ENCODE measurements at places on chromosomes 1 and 21.
A peak's percentile ranks its signal among the peaks of the same experiment; 100 is the strongest.

DNA sequence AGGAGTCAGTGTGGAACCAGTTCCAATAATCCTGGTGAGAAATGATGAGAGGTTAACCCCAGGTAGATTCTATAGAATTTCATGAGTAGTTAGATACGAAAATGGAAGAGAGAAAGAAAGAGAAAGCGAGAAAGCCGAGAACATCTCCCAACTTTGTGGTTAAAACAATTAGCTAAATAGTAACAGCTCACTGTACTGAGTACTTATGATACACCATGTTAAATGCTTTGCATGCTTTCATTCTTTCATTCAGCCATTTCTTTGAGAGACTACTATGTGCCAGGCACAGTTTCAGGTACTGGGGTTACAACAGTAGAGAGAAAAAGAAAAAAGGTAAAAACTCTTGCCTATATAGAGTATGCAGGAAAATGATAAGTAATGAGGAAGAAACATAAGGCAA lies 109.7 kb upstream of the SYT6 start:
- no peak for DNase-seq

DNA sequence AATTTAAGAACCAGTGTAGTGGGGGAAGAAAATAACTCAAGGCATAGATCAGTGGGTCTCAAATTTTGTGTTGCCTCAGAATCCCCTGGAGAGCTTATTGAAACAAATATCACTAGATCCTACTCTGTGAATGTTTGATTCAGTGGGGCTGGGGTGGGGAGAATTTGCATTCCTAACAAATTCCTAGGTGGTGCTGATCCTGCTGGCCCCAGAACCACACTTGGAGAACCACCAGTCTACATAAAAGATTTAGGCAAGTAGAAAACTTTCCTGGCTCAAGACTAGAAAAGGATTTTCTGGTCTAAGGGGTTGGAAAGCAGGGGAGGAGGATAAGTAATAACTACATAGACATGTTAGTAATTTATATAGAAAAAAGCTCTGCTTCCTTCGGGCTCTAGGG lies 34.1 kb upstream of the C1orf21 start:
- DNase-seq = no peak

- peak; percentile 81 for DNase-seq
Observed at GRCh38 chr1:172002725-172003345, 161.5 kb downstream of the DNM3 start.

- peak; percentile 99 for DNase-seq
Observed at GRCh38 chr1:113389953-113390834, at the start of gene MAGI3. MAGI3 (plus strand) TSS chr1:113390515; CDS start chr1:113391034, 519 bp downstream.

- no peak for DNase-seq
Observed at GRCh38 chr21:38234395-38235142, 22.2 kb upstream of the KCNJ15 start.

DNA sequence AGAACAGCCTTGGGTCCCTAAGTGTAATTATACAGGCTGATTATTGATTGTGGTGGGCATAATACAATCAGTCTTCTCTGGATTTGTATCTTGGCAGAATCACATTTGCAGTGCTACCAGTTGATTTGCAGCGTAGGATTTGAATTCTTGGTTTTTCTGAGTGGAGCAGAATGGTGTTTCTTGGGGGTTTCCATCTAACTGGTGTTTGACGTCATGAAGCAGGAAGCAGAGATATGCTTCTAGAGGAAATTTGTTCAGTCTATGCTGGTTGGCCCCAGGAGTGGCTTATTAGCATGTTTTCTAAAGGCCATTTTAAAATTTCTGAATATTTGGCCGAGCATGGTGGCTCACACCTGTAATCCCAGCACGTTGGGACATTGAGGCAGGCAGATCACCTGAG lies 3.4 kb downstream of the CTTNBP2NL start:
- no peak for DNase-seq

GRCh38 chr1:61119085-61119484 lies 36.7 kb downstream of the NFIA start:
- DNase-seq = no peak

- DNase-seq = no peak
Observed at GRCh38 chr21:14050121-14050520, 160.6 kb downstream of the LIPI start.

- no peak for DNase-seq
Observed at GRCh38 chr1:231786126-231786525, 159.5 kb downstream of the DISC1 start.

DNA sequence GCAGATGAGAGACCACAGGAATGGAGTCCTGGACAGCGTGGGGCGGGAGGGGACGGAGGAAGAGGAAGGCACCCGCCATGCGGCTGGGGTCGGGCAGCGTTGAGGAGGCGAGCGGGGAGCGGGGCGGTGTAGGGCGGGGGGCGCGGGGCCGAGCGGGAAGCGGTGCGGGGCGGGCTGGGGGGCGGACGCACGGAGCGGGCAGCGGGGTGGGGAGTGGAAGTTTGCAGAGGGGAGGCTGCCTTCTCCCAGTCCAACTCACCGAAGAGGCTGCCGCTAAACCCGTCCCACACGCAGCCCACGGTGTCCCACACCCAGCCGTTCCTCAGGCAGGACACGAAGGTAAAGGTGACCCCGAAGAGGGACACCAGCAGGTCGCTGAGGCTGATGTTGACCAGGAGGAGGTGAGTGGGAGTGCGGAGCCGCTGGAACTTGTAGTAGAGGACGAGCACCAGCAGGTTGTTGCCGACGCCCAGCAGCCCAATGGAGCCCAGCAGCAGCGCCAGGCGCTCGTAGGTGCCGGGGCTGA lies 483 bp downstream of the CHML start:
- peak; percentile 52 for DNase-seq

DNA sequence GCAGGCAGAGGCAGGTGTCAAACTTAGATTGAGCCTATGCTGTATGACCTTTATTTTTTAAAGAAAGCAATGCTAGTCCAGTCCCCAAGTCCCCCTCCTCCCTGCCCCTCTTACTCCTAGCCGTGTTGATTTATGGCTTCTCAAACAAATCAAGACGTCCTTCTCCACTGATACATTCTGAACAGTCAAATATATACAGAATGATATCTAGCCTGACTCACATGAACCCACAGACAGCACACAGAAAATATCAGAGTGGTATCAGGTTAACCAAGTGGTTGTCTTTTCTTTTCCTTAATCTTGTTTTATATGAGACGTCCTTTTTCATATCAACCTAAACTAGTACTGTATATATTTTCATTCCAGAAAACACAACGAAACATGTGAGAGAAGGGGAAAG lies 13.4 kb downstream of the DAB1 start:
- DNase-seq = no peak

- peak; percentile 1 for DNase-seq
Observed at GRCh38 chr1:70966018-70966638, 81.5 kb downstream of the PTGER3 start.

DNA sequence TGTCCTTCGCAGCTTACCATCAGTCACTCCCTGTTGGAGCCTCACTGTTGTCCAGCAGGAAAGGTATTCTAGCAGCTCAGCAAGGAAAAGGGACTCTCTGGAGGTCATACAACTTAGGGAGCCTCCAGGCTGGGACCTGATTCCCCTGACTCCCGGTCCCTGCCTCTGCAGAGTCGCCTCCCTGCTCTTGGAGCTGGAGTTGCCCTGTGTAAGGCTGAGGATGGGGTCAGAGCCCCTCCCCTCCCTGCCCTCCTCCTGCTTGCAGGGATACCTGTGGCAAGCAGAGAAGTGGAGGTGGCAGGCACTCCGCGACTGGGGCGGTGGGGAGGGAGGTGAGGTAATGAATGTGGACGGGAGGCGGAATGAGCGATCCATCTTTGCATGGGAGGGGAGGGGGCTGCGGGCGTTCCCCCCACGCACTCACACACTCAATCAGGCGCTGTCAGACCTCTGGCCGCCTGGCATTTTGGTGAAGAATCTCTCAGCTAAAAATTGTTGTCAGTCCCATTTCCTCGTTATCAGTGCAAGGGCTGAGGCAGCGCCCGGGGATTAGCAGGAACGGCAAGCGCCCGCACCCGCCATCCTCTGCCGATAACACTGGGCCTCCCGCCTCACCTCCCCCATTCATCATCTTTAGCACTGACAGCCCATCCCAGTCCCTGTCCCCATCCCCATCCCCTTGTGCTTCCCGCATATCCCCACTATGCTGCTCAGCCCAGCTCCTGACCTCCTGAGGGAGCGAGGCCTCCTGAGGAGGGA lies 64.3 kb downstream of the TMEM53 start:
- no peak for DNase-seq

- DNase-seq = no peak
Observed at GRCh38 chr21:34912022-34912945, 136.8 kb downstream of the RUNX1 start.

DNA sequence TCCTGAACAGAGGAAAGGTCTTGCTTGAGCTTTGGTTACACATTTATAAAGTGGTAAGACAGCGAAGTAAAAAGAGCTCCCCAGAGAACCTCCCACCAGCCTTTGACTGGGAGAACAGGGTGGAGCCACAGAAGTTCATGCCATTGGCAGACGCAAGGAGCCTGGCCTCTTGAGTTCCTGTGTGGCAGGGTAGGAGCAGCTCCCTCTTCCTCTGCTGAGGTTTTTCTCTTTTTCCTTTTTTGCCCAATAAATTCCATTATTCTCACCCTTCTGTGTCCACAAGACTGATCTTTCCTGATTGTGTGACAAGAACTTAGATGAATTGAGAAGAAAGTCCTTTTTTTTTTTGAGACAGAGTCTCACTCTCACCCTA lies 4.3 kb downstream of the THEM4 start:
- DNase-seq = no peak

GRCh38 chr21:46020581-46020980 lies 39.0 kb downstream of the COL6A1 start:
- no peak for DNase-seq

DNA sequence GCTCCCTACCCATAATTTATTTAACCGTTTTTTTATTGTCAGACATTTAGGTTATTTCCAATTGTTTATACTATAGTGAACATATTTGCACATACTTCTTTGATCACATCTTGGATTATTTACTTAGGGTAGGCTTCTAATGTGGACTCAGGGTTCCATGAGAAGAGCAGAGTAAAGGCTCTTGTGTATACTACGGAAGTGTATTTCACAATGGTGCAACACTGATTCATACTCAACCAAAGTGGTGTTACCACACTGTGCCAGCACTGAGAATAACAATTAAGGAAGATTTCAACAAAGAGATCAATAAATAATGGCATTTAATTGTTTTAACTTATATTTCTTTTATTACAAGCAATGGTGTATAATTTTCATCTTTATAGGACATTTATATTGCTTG lies 251.2 kb downstream of the ZNF326 start:
- no peak for DNase-seq

DNA sequence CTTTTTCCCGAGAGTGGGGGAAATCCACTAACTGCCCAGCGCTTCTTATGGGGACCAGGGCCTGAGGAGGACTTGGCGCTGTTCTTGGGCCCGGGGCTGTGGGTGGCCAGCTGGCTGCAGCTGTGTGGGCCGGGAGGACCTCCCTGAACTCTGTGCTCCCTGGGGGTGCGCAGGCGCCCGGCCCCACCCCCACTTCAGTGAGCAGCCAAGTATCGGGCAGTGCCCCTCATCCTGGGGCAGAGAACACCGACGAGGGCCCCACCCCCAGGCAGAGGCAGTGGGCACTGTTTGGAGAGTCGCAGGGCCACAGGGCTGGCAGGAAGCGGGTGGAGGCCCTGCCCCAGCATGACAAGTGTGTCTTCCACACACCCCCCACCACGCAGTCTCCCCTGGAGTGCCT lies 32.5 kb upstream of the SLC19A1 start:
- DNase-seq = no peak

- no peak for DNase-seq
Observed at GRCh38 chr1:185578293-185578692, 155.9 kb upstream of the HMCN1 start.

DNA sequence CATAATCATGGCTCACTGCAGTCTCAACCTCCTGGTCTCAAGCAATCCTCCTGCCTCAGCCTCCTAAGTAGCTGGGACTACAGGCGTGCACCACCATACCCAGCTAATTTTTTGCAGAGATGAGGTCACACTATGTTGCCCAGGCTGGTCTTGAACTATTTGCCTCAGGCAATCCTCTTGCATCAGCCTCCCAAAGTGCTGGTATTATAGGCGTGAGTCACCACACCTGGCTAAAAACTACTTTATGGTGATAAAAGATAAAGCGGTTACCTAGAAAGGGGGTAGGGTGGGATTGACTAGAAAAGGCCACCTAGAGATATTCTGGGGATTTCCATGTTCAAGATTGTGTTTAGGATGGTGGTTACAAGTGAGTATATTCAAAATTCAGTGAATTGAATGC lies 5.0 kb downstream of the TSTD1 start:
- no peak for DNase-seq

- no peak for DNase-seq
Observed at GRCh38 chr1:44598167-44598566, 76.1 kb downstream of the TMEM53 start.

GRCh38 chr1:117714546-117714945 lies 108.7 kb downstream of the TENT5C start:
- DNase-seq = no peak

GRCh38 chr1:18955441-18956192 lies 859 bp downstream of the IFFO2 start:
- DNase-seq = no peak

GRCh38 chr1:198241553-198241952 lies 84.8 kb downstream of the NEK7 start:
- DNase-seq = no peak

DNA sequence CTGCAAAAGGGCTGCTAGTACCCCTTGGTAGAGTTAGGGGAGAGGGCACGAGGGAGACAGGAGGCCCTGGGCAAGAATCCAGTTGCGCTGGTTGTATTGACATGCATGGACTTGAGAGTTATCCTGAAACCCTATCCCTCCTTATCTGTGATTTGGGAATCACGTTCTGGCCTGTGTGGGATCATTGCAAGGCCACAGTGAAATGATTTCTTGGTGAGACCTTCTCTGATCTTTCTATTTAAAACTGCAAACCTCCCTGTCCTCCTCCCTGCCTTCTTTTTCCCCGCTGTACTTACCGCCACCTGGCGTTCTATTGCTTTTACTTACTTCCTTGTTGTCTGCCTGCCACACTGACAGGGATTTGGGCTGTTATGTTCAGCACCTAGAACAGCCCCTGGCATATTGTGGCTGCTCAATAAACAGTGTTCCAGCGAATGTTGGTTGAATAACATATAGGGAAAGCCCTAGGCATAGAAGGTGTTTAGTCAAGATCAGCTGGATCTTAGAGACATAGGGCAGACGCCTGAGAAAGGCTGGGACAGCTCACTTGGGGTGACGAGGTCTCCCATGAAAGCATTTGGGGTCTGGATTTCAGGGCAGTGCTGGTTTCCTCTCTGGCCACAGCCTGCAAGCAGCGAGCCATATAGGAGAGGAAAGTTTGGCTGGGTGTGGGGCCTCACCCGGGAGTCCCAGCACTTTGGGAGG lies 25.6 kb downstream of the ALPL start:
- peak; percentile 62 for DNase-seq

DNA sequence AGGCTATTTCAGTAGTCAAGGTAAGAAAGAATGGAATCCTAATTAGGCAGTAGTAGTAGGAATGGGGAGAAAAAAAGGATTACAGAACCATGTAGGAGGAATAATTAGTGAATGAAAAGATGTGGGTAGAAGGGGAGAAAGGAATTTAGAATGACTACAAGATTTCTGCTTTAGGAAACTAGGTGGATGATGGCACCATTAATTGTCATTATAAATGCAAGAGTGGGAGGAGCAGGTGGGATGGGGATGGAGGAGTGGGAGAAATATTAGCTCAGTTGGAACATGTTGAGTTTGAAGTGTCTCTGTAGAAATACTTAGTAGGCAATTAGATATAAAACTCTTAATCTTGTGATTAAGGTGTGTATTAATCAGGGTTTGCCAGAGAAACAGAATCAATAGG lies 50.0 kb upstream of the C21orf91 start:
- no peak for DNase-seq
